ENCODE measurements at places on chromosomes 6 and 20.

GRCh38 chr6:84575264-84575663 lies 189.1 kb downstream of the TBX18 start:
- DNase-seq, result no peak

DNA sequence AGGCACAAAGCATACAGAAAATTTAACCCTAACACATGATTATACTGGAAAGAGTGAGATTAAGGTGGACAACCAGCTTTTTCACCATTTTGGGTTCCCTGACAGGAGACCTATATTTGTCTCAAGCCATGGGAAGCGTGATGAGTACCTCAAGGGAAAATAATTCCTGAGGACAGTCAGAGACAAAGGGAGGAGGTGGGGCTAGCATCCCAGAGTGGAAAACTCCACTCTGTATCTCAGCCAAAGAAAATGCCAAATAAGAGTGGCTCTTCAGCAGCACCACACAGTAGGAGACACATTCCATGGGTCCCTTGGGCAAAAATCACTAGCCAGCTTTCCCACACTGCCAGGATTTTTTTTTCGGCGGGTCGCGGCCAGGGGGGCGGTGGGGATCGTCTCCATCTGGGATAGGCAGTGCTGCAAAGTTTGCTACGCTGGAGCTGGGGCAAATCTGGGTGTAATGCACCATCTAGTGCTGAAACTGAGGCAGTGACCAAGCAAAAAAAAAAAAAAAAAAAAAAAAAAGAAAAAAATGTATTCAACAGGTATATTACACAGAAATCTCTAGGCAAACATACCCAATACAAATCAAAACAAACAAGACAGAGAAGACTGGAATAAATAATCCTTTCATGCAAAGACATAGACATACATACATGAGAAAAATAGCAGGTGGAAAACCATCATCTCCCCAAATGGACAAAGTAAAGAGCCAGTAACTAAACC lies 77.3 kb upstream of the SLC35F1 start:
- no peak for DNase-seq

GRCh38 chr6:124463271-124463670 lies 499.0 kb upstream of the RNF217 start:
- no peak for DNase-seq

GRCh38 chr6:28368522-28368921 lies 18.8 kb downstream of the ZKSCAN3 start:
- DNase-seq, result no peak

DNA sequence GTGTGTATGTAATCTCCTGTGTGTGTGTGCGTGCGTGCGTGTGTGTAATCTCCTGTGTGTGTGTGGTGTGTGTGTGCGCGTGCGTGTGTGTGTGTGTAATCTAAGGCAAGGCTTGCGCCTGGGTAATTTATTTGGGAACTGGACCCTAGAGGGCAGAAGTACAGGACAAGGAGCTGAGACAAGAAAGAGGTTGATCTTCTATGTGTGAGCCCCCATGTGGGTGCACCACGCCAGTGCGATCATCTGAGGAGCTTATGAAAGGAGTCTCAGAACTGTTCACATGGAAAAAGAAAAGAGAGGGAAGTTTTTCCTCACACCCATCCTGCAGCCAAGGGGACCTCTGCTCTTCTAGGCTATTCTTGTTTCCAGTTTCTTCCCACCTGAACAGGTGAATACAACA lies 220.1 kb upstream of the GGTLC1 start:
- no peak for DNase-seq

DNA sequence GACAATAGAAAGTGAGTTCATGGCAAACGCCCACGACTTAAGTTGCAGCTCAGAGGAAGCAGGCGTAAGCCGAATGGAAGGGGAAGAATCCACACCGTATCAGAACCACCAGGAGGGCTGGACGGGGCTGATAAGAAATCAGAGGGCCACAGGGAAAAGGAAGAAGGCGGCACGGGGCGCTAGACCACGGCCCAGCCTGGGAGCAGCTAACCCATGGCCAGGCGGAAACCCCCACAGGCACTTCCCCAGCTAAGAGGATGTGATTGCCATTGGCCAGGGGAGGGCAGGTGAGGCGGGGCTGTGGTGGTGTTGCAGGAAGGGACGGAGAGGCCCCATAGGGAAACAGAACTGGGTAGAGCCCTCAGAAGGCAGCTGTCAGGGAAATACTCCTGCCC lies 174.0 kb upstream of the AFDN start:
- DNase-seq, result no peak

- DNase-seq, result no peak
These were observed 392.7 kb downstream of the CDC5L start for GRCh38 chr6:44780161-44780560.

DNA sequence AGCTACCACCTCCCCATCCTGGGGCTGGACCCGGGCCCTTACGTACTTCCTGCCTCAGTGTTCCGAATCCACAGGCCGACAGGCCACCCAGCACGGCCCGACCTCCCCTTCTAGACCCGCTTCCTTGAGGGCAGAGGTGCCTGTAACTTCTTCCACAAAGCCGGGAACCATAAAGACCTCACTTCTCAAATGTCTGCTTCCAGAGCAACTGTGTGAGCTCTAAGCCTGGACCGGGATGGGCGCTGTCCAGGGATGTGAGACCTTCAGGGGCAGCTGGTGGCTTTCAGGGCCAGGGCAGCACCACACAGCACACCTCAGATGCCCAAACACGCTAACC lies 9.3 kb downstream of the SLC2A4RG start:
- no peak for DNase-seq

DNA sequence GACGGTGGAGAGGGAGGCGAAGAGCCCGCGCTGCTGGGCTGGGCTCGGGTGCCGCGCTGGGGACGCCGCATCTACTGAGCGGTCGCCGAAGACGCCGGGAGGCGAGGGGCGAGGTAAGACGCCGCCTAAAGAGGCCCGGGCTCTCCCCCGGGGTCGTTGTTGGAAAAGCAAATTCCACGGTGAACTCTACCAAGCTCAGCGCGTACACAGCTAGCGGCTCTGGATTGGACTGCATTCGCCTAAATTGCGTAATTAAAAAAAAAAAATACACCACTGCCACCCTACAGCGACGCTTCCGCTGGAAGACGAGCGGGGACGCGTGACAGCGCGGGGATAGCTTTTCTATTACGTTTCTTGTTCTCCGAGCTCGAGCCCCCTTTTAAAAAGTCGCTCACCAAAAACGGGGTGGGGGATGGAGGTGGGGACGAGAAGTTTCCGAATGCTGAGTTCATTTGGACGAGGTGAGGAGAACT lies 92.0 kb upstream of the PRDM1 start:
- DNase-seq, result peak; percentile 35

DNA sequence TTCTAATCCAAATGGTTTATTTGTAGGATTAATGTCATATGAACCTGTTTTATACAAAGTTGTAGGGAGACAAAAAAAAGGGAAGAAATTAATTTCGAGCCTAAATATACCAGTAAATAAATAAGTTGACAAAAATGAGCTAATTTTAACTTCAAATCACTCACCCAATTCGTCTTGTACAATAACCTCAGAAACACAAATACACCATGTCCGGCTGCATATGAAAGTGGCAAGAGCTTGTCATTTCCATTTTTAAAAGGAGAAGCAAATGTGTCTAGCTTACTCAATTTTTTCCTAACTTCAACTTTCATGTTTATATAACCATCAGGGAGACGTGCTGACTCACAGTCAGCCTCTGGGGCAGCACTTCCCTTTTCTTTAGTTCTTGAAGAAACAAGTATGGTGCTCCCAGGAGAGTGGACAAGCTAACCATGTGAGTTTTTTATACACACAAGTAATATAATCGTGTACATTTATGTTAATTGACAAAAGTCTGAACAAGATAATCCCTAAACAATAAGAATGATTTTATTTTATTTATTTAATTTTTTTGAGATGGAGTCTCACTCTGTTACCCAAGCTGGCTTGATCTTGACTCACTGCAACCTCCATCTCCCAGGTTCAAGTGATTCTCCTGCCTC lies 55.5 kb upstream of the SGK1 start:
- DNase-seq, result no peak

DNA sequence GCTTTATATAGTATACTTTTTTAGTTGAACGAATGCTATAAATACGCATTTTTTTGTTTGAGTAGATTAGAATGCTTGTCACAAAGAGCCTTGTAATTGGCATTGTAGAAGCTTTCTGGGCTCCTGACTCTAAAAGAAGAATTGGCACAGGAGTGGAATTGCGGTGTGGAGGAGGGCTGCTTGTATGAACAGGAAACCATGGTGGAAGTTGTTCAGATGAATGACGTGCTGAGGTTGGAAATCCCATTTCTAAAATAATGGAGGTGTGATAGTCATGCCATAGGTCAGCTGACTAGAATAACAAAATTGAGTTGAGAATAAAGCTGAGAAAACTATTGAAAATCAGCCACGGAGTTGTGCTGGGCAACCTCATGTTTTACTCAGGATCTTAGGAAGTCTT lies 174.9 kb downstream of the QKI start:
- no peak for DNase-seq

DNA sequence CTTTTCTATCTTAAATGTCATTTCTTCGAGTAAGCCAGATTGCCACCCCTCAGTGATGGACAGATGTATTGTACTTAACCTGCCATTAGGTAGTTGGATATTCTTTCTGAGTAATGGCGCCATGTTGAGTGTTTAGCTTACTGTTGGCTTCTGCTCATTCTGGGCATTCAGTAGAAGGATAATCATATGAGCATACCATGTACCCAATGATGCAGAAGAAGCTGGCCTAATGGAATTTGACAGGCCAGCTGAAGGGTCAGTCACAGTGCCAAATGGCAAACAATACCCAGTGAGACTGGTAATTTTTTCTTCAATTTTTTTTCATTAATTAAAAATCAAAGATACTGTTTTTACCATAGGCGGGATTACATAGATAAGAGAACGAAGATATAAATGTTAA lies 1010.8 kb upstream of the EYS start:
- DNase-seq, result no peak

GRCh38 chr6:24749297-24749696 lies 25.4 kb upstream of the GMNN start:
- no peak for DNase-seq

DNA sequence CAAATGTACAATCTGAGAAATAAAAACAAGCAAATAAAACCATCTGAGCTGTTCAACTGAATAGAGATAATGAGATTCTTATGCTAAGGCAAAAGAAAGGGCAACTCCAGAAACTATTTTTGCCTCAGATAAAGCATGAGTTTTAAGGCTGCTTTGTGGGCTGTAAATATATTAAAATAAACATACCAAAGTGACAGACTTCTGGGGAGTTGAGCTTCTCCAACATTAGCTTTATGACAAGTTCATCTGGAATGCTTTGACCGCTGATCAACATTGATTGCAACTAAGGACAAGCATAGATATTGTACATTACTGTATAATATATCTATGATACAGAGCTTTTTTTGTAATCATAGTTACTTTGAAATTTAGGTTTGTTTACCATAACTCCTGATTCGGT lies 19.3 kb downstream of the AK9 start:
- no peak for DNase-seq

DNA sequence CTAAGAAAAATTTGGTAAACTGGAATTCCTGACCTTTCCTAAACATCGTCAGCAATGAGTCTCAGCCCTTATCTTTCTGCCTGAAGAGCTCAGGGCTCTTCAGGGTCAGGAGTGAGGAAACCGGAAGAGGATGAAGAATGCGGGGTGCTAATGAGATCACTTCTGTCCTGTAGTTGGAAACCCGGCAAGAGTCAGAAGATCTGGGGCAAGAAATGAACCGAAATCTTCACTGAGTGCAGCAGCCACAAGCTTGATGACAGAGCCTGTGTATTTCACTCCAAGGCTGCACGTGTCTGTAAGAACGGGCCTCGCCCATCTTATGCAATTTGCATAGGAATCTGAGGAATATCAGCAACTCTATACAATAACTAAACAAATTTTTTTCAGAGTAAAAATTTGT lies 60.4 kb upstream of the QKI start:
- DNase-seq, result no peak

GRCh38 chr6:29865631-29866030 lies 38.0 kb downstream of the HLA-G start:
- no peak for DNase-seq

DNA sequence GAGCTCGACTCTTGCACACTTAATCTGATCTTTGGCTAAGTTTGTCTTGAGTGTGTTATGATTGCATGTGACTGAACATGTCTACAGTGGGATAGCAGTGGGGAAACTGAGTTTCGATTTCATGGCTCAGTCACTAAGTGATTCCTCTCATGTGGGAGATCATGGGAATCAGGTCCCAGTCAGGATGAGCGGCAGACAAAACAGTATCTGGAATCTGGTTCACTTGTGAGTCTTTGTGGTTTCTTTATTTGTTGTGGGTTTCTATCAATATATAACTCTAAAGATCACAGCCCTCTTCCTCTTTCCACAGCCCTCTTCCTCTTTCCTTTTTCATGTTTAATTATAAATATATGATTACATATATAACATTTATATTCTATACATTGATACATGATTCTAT lies 4.0 kb downstream of the RPP21 start:
- no peak for DNase-seq

DNA sequence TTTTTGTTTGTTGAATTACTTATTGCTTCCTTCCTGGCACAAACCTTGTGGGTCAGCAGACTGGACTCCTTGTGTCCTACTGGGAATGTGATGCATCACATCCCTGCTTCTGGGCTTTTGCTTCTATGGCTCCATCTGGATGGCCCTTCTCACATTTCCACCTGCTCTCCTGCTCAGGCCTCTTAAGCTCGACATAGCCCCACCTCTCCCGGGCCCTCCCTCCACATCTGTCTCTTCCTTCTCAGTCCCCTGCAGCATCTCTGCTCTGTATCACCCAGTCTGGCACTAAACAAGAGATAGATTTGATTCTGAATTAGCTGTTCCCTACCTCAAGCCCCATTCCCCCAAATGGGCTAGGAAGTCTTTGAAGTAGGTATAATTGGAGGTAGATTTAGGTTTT lies 356.8 kb downstream of the DHX35 start:
- no peak for DNase-seq

- DNase-seq, result no peak
These were observed 91.4 kb downstream of the RREB1 start for GRCh38 chr6:7198833-7199800.

DNA sequence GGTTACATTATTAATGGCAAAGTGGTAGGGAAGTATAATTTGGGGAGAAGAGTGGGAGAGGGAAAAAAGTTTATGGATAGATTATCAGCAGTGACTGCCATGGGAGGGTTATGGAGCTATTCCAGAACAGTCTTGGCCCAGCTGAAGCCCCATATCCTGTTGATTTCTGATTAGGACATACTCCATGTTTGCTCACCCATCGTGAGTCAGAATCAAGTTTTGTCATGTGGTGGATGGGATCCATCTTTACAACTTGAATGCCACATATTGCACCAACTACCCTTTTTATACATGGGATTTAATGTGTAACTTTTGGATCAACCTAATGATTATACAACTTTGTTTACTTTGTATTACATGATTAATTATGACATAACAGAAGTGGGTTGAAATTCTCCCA lies 217.0 kb downstream of the HAO1 start:
- DNase-seq, result no peak

DNA sequence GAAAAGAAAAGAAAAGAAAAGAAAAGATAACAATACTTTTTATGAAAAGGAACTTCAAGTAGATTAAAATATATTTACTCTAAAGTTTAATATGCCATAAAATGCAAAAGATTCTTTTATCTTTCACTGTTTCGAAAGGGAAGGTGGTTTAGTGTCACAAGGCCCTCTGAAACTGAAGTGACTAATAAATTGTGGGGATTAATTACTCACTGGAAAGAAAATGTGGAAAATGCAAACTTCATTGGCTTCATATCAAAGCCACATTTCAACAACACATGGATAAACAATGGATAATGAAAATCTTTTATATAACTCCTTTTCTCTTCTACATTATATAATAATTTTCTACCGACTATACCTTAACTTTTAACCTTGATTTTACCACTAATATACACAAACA lies 320.5 kb upstream of the RSPO3 start:
- DNase-seq, result no peak
